ENCODE measurements at places on chromosomes 4 and X.

DNA sequence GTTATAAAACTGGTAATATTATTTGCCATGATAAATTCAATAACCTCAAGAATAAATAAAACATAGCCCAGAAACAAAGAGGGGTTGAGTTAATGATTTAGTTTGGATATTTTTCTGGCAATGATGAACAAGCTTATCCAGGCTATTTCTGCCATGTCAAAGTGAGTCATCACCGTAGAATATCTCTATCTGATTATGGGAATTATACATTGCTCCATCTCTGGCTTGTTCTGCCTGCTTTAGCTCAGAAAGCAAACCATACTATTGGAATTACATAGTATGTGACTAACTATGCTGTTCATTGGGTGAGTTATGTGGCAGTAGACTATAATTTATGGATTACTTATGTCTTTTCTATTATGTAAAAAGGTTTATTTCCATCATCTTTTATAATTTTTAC lies 680.1 kb upstream of the AADAT start:
- DNase-seq, result no peak

DNA sequence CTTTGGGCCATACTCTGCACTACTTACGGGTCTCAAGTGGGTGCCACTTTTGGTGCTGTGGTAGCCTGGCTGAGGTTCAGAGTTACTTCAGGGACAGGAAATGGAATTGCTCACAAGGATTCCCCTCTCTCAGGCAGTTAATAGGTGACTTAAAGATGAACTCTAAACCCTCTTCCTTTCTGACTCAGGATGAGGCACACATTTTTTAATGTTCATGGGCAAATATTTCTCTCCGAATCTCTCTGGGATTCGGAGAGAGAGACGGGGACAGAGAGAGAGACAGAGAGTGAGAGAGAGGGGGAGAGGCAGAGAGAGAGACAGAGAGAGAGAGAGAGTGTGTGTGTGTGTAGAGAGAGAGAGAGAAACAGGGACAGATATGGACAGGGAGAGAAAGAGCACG lies 79.8 kb downstream of the NYX start:
- no peak for DNase-seq

- peak; percentile 70 for DNase-seq
These were observed 501.6 kb upstream of the SMIM31 start for GRCh38 chr4:164252286-164252685.

GRCh38 chrX:151676196-151676595 lies 19.1 kb upstream of the PRRG3 start:
- DNase-seq, result no peak

GRCh38 chr4:79576429-79576753 lies 168.4 kb upstream of the GK2 start:
- no peak for DNase-seq

GRCh38 chr4:43882470-43882869 lies 566.1 kb downstream of the KCTD8 start:
- no peak for DNase-seq

DNA sequence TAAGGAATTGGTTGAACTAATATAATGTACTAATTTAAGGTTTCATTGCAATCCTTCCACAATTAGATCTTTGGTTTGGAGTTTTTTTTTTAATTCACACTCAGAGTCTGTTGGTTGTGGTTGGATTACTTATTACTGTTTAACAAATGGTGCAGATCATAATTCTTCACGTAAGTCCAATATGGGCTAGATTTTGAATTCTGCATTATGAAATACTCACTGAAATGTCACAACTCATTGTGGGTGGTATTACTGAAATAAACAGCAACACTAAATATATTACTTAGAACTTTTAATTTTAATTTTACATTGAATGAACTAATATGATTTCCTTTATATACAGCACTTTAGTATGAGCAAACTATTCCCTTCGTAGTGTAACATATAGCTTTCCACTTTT lies 94.2 kb upstream of the MYOZ2 start:
- DNase-seq, result no peak

GRCh38 chrX:103248553-103248952 lies 6.4 kb downstream of the TCEAL8 start:
- no peak for DNase-seq

DNA sequence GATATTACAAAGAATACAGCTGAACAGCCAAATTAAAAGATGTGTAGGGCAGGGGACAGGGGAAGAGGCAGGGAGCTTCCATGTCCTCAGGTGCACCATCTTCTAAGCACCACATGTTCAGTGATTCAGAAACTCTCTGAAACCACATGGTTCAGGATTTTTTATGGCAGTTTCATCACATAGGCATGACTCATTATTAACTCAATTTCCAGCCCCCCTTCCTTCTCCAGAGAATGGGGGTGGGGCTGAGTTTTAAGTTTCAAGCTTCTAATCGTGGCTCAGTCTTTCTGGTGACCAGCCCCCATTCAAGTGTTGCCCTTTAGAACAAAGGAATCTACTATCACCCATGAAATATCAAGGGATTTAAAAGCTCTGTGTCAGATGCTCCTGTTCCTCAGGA lies 317.8 kb upstream of the GALNT7 start:
- no peak for DNase-seq

- DNase-seq, result no peak
These were observed 54.7 kb upstream of the KLHL13 start for GRCh38 chrX:118171356-118171755.

GRCh38 chrX:10235851-10236250 lies 79.1 kb downstream of the CLCN4 start:
- DNase-seq, result no peak

DNA sequence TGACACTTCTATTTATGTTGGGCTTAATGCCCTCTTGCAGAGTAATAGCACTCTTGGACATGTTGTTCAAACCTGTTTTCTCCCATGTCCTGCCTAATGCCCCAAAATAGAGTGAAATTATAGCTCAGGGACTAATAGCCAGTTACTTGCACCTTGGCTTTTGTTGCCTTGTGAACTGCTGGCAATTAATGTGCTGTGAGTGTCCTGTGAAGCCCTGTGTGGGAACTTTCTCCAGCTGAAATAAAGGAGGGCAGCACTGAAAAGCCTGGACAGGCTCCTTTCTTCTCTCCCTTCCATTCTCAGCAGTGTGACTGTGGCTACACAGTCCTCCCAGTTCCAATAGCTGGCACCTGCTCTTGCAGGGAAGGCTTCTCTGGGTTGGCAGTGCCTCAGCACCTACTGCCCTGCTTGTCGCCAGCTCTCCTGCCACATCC lies 72.4 kb downstream of the DCLK2 start:
- DNase-seq, result no peak

DNA sequence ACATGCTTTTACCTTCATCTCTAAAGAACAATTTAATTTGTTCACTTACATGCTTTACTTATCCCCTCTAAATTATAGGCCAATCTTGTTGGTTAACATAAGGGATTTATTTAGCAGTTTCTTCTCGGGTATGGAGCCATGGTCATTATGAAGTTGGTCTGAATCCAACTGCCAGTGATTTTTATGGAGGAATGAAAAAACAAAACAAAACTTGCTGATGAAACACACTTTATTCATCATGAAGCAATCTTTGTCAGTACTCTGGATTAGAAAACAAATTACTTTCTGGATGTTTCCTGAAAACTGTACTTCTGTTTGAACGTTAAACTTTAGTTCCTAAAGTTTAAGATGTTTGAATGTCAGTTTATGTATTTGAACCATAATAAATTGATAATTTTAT lies 715.8 kb downstream of the KLHL13 start:
- no peak for DNase-seq

- no peak for DNase-seq
These were observed 67.0 kb downstream of the CLCN4 start for GRCh38 chrX:10223781-10224180.

DNA sequence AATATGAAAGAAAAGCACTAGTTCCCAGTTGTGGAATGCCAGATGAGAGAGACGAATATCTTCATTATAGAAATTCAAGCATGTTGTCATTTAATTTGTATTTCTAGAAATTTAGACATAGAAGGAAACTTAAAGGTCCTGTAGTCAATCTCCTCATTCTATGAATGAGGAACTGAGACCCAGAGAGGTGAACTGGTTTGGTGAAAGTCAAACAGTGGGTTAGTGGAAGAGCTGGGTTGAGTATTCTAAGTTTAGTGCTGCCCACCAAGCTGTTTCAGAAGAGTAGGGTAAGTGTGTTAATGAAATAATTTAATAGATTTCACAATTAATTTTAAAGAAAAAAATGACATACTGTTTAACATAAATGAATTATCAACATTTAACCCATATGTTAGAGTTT lies 655.2 kb downstream of the FAM133A start:
- DNase-seq, result no peak

GRCh38 chr4:4427886-4428285 lies 41.0 kb downstream of the NSG1 start:
- DNase-seq, result no peak

GRCh38 chrX:46582966-46583365 lies 9.4 kb downstream of the CHST7 start:
- DNase-seq, result no peak

- DNase-seq, result peak; percentile 63
These were observed 83.8 kb upstream of the HHIP start for GRCh38 chr4:144562019-144562705.

- DNase-seq, result no peak
These were observed 33.2 kb downstream of the PPARGC1A start for GRCh38 chr4:23856630-23857029.

DNA sequence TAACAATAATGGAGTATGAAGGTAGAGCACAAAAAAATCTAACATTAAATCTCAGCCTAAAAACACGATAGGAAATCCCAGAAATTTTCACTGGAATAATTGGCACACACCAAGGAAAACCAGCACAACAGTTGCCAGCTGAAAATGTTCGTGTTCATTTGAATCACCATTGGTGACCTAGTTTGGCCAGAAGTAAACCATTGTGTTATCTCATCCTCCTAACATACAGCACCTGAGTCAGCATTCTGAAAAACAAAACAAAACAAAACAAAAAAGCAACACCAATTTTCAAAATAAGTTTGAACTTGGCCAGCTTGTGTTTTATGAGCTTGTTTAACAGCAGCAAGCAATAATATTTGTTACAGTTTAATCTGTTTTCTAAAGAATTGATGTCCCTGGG lies 41.1 kb downstream of the UCHL1 start:
- no peak for DNase-seq

DNA sequence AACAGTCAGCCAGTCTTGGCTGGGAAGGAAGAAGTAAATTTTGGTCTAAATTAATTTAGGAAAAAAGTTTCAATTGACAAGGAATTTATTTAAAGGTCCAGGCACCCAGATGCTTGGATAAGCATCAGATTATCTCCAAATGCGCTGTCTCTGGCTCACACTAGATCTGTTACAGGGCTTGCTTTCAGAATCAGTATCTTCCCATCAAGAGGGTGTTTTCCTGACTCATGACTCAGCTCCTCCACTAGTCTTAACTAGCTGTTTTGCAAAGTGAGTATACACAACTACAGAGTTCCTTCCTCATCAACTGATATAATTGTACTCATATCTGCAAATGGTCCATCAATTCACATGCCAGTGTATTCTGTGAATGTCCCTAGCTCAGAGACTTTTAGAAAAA lies 482.1 kb upstream of the CPEB2 start:
- no peak for DNase-seq

DNA sequence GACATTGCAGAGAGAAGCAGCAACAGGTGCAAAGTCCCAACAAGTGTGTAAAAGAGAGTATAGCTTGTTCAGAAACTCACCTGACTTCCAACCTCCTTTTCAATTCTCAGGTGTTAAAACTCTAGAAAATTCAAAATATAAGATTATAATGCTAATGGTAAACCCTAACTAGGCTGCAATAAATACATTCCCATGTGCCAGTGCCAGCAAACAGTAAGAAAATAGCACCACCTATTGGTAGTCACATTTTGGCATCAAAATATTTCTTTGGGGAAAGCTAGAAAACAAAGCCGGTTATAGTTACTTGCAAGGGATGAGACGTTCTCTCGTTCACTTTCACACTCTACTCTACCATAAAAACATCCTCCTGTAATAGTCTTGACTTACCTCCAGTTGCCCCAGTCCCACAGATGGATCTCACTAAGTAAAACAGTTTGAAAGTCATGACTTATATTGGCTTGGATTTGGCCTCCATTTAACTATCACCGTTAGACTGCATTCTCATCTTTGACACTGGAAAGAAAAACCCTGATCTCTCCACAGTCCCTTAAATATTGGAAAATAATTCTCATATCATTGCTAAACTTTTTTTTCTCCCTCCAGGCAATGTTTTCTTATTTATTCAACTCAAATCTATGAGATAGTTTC lies 9.6 kb downstream of the BMP3 start:
- DNase-seq, result no peak
